ENCODE measurements at places on chromosomes 1 and 21.
A peak's percentile ranks its signal among the peaks of the same experiment; 100 is the strongest.

DNA sequence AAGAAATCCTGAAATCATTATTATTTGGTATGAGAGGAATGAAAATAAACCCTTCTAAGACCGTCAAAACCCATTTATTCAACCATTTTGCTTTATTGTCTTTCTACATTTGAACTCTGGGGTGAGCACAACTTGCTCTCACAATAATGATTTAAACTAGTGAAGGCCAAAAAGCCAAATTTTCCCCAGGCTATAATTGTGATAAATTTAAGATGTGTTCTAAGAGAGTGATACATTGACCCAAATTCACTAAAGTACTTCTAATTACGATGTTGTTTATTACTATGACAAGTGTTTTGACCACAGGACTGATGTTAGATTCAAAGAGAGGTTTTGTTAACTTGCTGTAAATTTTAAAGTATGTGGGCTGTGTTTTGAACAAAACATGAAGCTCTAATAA lies 670.9 kb upstream of the NR5A2 start:
- DNase-seq, result no peak

- DNase-seq, result no peak
Observed at GRCh38 chr1:247107694-247108093, 3.5 kb upstream of the ZNF669 start.

DNA sequence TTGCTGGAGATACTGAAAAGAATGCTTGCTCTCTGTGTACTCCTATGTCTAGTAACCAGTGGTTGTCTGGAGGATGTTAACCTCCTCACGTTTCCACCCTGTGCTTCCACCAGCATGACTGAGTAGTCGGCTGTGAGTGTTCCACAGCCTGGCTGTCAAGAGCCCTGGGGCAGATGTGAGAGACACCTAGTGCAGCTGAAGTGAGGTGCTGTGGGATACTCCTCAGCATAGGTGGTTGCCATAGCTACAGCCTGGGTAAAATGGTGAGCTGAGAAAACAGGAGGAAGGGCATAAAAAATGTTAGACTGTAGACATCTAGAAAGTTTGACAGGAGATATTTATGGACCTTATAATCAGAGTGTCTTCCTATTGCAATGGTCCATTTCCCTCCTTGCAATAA lies 15.8 kb downstream of the IVL start:
- no peak for DNase-seq

GRCh38 chr1:110114173-110114572 lies 1.9 kb downstream of the UBL4B start:
- DNase-seq, result no peak

DNA sequence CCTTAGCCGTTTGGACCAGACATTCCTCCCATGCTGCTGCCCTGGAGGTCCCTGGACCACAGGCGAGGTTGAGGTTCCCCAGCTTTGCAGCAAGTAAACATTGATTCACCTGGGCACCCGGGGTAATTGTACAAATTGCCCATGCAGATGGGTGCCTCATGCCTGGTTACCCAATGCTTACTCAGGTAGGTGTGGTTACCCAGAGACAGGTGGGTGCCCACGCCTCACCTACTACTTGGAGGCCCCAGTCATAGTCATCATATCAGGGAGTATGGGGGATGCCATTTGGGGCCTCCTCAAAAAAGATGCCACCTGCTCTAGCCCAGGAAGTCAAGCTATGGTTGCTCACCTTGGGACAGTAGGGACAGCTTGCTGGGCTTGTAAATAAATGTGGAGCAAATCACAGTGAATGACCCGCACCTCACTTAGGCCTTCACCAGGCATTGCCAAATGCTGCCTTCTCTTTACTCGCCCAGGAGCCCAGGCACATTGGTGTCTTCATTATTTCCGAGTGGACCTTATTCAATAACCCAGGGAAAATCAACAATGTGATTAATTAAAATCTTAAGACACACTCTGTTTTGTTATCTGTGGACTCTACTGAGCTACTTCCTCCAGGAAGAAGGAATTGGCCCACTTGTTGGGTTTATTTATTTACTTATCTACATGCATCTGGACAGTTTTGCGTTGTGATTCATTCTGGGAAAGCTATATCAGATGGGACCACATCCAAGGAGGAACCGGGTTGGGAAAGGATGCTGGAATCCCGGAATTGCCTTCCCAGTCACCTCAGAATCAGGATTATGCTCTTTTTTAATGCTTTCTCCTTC lies 35.6 kb upstream of the GRHL3 start:
- no peak for DNase-seq

GRCh38 chr21:17699524-17700189 lies 87.0 kb upstream of the BTG3 start:
- no peak for DNase-seq

DNA sequence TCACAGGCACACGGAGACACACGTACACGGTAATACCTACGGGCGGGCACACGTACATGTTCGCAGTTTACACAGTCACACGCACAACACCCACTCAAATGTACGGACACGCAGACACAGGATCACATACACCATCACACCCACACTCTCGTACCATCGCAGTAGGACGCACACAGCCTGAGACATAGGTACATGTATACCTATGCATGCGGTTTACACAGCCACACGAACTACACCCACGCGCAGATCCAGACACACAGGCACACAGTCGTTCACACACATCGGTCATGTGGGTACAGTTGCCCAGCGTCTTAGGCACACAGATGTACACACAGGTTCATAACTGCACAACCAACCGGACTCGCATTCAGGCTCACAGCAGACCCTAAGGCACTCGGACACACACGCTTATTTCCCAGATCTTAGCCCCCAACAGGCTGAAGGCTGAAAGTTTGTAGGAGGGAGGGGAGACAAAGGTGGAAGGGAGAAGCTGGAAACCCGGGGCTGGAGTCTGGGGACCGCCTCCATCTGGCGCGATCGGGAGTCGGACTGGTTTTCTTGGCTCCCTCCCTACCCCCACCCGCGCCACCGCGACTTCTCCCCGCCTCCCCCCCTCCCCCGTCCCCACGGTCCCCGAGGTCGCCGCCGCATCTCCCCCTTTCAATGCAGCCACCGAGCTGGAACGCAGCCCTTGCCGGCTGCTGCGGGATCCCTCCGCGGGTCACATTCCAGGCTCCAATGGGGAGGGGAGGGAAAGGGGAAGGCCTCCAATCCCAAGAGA lies 51.9 kb upstream of the SYNC start:
- no peak for DNase-seq

- DNase-seq, result peak; percentile 27
Observed at GRCh38 chr1:224726441-224727182, 110.5 kb downstream of the CNIH3 start.

- DNase-seq, result no peak
Observed at GRCh38 chr21:38500073-38500472, 1.8 kb upstream of the ERG start.

DNA sequence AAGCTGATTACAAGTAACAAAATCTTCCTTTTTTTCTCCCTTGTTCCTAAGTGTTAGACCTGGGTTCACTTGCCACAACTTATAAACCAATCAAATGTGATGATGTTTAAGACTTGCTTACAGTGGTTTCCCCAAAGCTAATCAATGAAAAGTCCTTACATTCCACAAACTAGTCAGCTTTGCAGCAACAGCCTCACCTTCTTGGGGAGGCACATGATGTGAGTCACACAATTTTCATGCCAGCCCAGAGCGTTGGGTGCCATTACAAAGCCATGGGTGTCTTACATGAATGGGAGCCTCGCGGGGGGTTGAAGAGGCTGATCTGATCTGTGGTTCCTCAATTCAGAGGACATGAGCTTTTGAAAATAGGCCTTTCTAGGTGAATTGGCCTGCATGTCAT lies 91.6 kb upstream of the UBE2U start:
- DNase-seq, result no peak

- peak; percentile 1 for DNase-seq
Observed at GRCh38 chr1:7390604-7391000, 380.5 kb upstream of the VAMP3 start.

- no peak for DNase-seq
Observed at GRCh38 chr1:223775054-223775453, 62.7 kb downstream of the CAPN2 start.

DNA sequence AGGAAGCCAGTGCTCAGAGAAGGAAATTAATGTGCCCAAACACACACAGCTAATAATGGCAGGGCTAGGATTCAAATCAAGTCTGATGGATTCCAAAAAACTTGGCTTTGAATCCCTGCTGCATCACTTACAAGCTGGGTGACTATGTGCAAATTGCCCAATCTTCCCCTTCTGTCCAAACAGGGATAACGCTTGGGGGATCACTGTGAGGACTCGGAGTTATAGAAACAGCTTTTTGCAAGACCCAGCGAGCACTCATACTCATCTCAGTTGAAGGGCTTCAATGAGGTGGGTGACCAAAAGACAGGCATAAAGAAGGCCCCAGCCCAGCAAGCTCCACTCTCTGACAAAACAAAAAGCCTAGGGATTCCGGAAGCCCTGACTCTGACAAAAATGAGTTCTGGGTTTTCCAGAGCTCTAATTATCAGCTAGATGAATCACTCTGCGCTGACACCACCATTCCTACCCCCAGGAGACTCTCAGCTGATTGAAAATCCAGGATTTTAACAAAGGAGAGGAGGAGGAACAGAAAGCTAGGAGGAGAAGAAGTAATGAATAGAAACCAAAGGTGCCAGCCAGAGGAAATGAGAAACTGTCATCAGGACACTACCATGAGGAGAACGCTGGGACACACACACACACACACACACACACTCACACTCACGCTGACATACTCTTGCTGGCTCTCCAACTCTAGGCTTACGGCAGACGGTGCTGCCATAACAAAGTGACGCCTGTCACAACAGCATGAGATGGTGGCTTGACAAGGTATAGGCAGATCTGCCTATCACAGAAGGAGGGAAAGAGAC lies 1.6 kb upstream of the STK40 start:
- no peak for DNase-seq

DNA sequence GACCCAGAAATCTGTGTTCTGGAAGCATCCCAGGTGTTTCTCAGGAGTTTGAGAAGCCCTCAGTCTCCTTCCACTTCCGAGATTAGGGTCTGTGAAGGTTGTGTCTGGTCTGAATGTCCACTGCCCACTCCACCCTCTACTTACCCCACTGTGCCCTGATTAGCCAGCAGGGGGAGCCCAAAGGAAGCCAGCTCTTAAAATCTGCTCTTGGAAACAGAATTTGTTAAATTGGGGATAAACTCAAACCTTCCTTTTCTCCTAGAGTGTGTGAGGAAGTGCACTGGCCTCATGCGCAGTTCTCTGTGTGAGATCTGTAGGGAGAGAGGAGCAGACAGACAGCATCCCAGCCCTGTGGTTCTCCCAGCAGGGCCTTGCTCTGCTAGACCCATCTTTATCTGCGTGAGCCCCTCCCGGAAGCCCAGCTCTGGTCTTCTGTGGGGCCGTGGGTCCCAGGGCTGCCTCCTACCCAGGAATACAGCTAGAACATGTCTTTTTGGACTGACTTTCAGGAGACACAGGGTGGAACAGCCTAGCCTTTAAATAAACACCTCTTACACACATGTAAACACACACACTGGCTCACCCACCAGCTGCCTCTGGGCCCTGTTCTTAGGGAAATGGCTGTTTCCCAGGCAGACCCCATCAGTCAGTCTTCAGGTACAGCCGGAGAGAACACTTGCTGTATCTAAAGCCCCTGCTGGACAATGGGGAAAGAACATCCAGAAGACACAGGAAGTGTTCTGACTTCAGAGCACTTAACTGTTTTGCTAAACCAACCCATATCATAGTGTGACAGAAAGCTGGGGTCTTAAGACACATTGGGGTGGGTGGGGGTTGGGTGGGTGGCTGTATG lies 52.2 kb downstream of the SMYD2 start:
- peak; percentile 77 for DNase-seq

DNA sequence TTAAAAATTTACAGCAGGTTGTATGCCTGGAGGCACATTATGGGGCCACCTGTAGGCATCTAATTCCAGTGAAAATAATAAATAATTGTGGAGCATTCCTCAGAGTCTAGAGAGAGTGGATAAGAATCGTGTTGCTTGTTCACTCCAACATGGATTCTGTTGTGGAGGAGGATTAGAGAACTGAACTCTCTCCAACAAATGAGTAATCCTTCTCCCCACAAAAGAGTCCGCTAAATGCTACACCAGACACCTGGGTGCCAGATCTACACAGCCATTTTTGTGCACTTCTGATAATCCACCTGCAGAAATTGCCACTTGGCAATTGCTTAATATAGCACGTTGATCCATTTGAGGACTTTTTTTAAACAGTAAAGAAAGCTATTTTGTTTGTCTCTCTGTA lies 113.7 kb upstream of the DPYD start:
- DNase-seq, result no peak

GRCh38 chr21:33980276-33980916 lies 64.8 kb upstream of the ATP5PO start:
- no peak for DNase-seq

- no peak for DNase-seq
Observed at GRCh38 chr1:20223551-20224419, 37.5 kb upstream of the PLA2G2C start.

- DNase-seq, result peak; percentile 54
Observed at GRCh38 chr1:116724765-116725375, 29.4 kb upstream of the CD2 start.

DNA sequence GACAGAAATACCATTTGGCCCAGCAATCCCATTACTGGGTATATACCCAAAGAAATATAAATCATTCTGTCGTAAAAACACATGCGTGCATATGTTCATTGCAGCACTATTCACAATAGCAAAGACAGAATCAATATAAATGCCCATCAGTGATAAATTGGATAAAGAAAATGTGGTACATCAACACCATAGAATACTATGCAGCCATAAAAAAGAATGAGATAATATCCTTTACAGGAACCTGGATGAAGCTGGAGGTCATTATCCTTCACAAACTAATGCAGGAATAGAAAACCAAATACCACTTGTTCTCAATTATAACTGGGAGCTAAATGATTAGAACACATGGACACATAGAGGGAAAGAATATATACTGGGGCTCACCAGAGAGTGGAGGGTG lies 109.6 kb upstream of the SLC35F3 start:
- DNase-seq, result no peak

DNA sequence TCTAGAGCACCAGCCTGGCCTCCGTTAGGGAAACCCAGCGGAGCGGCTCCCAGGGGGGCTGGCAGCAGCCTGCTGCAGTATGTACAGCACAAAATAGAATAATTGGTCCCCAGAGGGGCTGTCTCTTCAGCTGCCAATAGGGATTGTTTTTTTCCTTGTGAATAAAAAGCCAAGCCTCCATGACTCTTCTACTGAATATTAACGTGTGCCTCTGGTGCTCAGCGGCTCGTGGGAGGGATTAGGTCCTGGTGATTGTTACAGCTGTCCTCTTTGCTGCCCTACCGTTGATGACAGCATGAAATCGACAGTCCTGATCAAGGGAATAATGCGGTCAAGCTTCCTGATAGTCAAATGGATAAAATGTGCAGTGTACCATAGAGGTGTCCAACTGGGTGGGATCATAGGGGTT lies 190.7 kb upstream of the RUNX1 start:
- peak; percentile 24 for DNase-seq

- DNase-seq, result no peak
Observed at GRCh38 chr1:38529391-38529790, 330.2 kb downstream of the RRAGC start.

DNA sequence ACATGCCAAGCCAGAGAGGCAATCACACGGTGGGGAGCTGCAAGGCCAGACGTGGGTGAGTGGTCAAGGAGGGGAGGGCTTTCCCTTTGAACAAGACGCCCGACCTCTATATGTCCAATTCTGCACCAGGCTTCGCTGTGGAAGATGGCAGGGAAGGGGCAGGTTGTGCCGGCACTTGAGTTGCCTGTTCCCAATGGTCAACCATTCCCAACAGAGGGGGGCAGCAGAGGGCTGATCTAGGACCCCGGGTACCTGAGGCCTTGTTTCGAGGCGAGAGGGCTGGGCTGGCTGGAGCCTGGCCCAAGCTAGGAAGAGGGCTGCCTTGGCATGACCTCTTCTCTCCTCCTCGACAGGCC lies 64.9 kb downstream of the TMEM53 start:
- DNase-seq, result peak; percentile 44

GRCh38 chr1:173417563-173417962 lies 59.6 kb upstream of the PRDX6 start:
- no peak for DNase-seq
